ENCODE measurements at places on chromosomes 7 and 10. TPM values are rescaled to one million over a fixed set of nuclear protein-coding genes. Genes with fewer than 3 reads are reported as not detected.

Gene FGL2
- 6.3 TPM for total RNA-seq

GRCh38 chr10:133166504-133166827 lies 6.4 kb downstream of the KNDC1 start:
- no peaks in the 10 kb centered on the region for H3K4me1 ChIP-seq
- H3K27ac ChIP-seq, result no peak overlapping the region
- H3K4me3 ChIP-seq, result no peak overlapping the region
- no peak for DNase-seq
- H3K36me3 ChIP-seq, result no peaks in the 10 kb centered on the region
- no peaks in the 10 kb centered on the region for H3K27me3 ChIP-seq

GRCh38 chr7:139029353-139029752 lies 6.5 kb downstream of the ZC3HAV1L start:
- H3K4me1 ChIP-seq, result peaks cover 5% of the 10 kb centered on the region
- no peaks in the 10 kb centered on the region for H3K36me3 ChIP-seq
- no peaks in the 10 kb centered on the region for H3K27me3 ChIP-seq
- no peak overlapping the region for H3K27ac ChIP-seq
- DNase-seq, result no peak

Gene SYNPO2L
- total RNA-seq, result 0.77 TPM

DNA sequence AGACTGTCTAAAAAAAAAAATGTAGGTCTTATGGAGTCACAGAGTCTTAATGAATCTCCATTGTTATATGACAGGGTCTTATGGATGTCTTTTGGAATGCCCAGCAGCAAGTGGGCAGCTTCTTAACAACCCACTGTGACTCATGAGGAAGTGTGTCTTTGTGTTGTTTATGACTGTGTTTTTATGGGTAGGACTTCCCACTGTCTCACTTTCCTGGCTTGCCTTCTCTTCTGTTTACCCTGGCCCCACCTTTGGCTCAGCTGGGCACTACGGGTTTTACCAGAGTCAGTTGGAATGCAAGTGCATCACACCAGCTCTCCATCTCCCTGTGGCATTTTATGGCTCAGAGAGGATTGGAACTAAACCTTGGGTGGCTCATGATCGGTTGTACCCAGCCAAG lies 580.5 kb downstream of the AUTS2 start:
- no peak overlapping the region for H3K4me3 ChIP-seq
- H3K27me3 ChIP-seq, result no peaks in the 10 kb centered on the region
- H3K27ac ChIP-seq, result no peak overlapping the region
- DNase-seq, result peak; percentile 80
- no peaks in the 10 kb centered on the region for H3K36me3 ChIP-seq

DNA sequence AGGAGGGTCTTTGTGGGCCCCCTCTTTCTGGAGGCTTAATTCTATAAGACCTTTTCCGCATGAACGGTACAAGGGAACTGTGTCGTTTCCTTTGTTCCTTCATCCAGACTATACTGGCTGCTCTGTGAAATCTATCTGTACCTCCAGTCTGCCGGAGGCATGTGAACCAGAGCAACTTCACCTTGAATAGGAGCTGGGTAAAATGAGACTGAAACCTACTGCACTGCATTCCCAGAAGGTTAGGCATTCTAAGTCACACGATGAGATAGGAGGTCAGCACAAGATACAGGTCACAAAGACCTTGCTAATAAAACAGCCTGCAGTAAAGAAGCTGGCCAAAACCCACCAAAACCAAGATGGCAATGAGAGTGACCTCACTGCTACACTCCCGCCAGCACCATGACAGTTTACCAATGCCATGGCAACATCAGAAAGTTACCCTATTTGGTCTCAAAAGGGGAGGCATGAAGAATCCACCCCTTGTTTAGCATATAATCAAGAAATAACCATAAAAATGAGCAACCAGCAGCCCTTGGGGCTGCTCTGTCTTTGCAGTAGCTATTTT lies 36.8 kb upstream of the INPP5F start:
- H3K36me3 ChIP-seq, result no peaks in the 10 kb centered on the region
- DNase-seq, result no peak
- H3K4me1 ChIP-seq, result peaks cover 4% of the 10 kb centered on the region
- H3K27ac ChIP-seq, result no peak overlapping the region
- H3K27me3 ChIP-seq, result no peaks in the 10 kb centered on the region

DNA sequence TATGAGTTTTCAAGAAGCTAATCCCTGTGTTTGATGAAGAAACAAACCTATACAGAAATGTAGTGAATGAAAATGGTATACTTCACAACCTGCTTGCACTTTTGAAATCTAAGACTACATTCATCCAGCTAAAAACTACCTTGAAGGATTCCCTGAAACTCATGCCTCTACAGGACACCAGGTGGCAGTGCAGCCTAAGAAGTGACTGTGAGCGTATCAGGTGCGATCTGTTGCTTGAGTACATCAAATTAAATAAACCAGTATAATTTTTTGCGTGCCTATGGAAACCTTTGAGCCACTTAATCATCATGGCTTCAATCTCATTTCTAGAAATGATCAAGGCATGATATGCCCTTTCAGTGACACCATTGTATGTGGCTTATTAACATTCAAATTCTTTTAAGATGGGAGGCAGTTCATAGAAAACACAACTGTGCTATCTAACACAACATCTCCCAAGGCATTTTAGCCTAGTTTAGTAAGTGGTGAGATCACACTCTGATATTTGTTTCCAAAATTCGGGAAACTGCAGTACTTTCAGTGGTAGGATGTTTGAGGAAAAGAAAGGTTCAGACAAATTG lies 57.4 kb downstream of the PPP1R17 start:
- no peaks in the 10 kb centered on the region for H3K36me3 ChIP-seq
- H3K4me3 ChIP-seq, result no peak overlapping the region
- peak; percentile 62 for DNase-seq
- no peak overlapping the region for H3K27ac ChIP-seq

Gene ABCC2
- total RNA-seq, result 0.14 TPM

Gene KCNIP2
- 3.0 TPM for total RNA-seq

DNA sequence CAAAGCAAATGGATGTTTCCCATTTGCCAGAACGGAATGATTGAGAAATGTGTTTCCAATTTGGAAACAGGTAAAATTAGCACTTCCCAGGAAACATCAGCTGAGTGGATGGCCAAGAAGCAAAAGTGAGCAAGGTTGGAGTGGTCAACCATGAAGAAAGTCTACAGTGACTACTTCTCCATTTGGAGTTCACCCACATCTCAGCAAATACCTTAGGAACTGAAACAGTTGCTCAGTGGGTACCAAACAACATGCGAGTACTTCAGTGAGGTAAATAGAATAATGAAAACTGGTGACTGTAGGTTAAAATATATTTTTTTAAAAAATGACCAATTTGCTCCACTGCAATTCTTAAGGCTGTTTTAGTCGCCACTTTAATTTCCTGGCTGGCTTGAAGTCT lies 57.7 kb downstream of the SLC16A9 start:
- H3K27me3 ChIP-seq, result no peaks in the 10 kb centered on the region
- H3K4me3 ChIP-seq, result no peak overlapping the region
- no peak overlapping the region for H3K27ac ChIP-seq
- H3K36me3 ChIP-seq, result no peaks in the 10 kb centered on the region
- no peak for DNase-seq

- no peak for DNase-seq
- peaks cover 14% of the 10 kb centered on the region for H3K4me1 ChIP-seq
- H3K27me3 ChIP-seq, result no peaks in the 10 kb centered on the region
These were observed 79.1 kb upstream of the PPIF start for GRCh38 chr10:79268161-79268601.
